ENCODE measurements at places on chromosomes 7 and 10.

DNA sequence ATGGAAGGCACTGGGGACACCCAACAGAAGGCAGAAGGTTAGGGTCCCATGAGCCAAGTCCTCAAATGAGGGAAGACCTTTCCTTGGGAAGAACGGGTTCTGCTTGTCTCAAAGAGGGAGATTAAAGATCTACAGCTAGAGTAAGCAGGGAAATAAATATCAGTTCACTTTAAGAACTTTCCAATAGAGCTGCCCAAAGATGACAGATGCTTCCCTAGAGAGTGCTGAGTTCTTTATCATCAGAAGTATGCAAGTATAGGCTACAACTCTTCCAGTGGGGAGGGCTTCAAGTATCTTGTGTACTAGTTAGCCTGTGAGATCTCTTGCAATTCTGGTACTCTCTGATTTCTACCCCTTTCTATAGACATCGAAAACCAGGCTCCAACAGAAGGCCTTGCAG is 39.4 kb downstream of the EMX2 start:
- DNase-seq, result no peak

DNA sequence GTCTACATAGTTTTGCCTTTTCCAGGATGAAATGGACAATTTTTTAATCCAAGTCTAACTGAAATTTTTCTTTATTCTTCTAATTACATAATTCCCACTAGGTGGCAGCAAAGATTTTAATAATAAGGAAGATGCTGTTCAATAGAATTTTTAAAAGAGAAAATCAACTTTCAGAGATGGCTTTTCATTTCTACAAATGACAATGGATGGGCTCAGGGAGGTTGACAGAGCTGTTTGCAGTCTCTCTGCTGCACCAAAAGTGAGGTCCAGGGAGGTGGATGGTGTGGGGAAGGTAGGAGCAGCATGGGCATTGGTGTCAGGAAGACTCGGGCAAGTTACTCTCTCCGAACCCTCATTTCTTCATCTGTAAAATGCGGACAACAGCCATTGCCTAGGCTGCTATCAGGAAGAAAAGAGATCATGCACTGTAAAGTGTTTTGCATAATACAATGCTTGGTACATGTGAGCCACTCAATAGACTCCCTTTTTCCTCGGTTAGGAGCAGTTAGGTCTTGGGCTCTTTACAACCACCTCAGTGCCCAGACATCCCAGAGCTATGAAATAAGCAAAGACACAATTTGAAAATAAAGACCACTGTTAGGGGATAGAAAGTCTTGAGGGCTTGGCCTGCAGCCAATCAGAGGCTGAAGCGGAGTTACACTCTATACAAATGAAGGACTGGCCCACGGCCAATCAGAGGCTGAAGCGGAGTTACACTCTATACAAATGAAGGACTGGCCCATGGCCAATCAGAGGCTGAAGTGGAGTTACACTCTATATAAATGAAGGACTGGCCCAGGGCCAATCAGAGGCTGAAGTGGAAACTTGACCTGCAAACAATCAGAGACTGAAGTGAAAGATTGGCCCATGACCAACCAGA is 107.1 kb downstream of the ABLIM1 start:
- DNase-seq, result no peak

DNA sequence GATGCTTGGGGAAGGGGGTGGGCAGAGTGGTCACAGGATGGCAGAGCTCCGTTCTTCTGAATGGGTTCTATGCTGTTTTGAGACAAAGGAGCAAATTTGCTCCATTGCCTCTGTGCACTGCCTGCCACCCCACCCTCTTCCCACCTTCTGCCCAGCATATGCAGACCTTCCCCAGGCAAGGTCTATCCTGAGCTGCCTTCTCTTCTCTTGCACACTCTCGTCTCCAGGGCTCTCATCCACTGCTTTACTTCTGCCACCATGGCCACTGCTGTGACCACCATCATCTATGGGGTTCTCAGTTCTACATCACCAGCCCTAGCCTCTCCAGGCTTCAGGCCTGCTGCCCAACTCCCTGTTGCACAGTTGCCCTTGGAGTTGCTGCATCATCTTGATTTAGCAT is 230.4 kb downstream of the TMEM178B start:
- no peak for DNase-seq

DNA sequence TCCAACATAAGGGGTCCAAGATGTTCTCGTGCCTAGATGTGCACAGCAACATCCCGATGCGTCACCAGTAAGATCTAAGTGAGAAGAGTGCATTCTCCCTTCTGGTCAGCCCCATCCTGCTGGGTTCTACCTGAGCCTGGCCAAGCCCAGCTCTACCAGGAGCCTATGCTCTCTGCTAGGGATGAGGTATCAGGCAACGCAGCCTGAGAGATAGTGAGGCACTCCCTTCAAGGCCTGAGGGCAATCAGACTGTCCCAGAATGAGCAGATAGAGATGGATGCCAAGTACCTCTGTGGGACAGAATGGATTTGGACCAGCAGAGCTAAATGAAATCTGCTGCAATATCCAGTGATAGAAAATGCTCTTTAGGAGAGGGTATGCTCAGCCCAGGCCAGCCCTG is 26.7 kb downstream of the DDC start:
- DNase-seq, result no peak

DNA sequence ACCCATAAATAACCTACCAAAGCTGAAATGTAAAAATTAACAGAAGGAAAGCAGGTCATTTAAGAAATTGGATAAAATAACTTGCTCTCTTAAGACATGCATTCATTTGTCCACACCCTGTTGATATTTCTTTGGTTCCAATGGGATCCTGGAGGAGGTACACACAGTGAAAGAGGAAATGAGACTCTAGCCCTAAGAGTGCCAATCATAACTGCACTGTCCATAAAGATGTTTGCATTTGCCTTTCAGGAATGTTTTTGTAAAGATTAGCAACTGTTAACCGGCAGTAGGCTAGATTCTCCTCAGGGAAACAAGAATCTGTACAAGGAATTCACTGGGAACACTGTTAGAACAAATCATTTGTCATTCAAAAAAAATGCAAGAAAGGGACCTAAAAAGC is 61.0 kb downstream of the MEOX2 start:
- DNase-seq, result no peak

- peak; percentile 80 for DNase-seq
These were observed 83.7 kb upstream of the PDGFA start for GRCh38 chr7:603152-603951.

GRCh38 chr10:46236546-46236887 is 50.3 kb upstream of the ANTXRL start:
- DNase-seq, result no peak

DNA sequence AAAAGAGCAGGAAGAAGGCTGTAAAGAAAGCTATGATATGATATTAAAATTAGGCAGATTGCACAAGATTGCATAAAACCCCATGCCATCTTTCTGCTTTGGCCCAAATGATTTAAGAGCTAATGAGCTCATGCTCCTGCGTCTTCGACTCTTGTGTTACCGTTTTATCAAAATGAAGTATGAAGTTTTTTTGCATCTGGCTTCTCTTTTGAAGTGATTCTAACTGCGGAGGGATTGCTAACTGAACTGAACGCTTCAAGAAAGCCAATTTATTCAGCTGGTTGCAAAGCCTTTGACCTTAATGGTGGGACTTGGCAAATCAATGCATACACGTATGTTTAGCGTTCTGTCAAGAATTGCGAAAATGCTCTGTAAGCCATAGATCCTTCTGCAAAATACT is 282.9 kb downstream of the TWIST1 start:
- no peak for DNase-seq

- DNase-seq, result no peak
These were observed 136.4 kb upstream of the FGFR2 start for GRCh38 chr10:121734589-121735045.

- DNase-seq, result no peak
These were observed 116.2 kb upstream of the GPR22 start for GRCh38 chr7:107353701-107354100.

DNA sequence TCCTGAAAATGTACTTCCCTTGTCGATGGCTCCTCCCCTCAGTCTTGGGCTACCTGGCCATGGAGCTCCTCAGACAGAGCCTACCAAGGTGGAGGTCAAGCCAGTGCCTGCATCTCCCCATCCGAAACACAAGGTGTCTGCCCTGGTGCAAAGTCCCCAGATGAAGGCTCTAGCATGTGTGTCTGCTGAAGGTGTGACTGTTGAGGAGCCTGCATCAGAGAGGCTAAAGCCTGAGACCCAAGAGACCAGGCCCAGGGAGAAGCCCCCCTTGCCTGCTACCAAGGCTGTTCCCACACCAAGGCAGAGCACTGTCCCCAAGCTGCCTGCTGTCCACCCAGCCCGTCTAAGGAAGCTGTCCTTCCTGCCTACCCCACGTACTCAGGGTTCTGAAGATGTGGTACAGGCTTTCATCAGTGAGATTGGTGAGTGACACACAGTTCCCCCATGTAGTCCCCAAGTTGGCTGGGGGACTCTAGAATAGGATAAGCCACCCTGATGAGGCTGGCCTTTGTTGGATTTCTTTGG is 8.8 kb downstream of the PPRC1 start:
- no peak for DNase-seq

DNA sequence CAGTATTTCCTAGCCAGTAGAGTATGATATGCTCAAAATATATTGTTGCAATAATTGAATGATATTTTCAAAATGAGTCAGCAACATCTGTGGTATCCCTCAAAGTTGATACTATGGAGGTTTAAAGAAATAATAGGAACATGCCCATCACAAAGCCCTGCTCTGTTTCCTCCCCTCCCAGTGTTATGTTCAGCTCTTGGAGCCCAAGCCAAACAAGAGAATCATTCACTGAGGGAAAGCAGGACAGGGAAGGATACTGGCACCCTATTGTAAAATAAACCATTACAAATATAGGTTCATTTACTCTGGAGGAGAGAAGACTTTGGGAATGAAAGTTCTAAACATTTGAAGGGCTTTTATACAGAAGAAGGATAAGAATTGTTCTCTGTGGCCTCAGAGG is 37.6 kb downstream of the SORCS3 start:
- DNase-seq, result no peak

DNA sequence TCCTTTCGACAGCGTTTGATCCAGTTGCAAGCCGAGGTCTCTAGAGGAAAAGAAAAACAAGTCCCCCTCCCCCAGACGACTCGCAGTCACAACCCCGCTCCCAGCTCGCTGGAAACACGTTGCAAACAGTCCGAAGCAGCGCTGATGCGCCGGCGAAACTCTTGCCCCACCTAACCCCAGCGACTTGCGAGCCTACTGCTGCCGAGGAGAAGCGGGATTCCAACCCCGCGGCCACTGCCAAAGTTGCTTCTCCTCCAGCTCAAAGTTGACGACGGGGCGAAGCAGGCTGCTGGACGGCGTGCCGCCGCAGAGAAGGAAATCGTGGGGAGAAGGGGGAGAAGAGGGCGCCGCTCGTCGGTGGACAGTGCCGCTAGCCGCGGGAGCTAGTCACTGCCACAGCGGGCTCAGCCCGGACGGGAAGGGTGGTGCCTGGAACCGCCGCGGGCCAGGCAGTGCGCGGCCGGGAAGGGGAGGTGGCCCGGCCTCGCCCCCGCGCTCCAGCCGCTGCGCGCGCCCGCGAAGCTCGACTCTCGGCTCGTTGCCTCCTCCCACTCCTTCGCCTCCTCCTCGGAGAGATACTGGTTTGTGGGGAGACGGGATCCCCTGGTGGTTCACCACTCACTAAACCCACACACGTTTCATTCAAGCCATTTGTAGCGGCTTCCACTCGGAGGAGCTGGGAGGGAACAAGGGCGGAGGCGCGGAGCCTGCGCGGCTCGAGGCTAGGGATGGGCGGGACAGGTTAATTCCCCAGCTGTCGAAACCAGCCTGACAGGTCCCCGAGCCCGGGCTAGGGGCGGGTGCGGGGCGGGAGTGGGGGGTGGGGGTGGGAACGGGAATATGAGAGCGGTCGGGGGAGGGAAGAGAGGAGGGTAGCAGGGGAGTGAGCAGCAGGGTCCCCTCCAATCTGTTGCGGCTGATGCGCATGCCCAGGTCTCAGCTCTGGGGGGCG is at the start of gene GPR37:
Gene GPR37, minus strand, starts transcription at position 392 of the 952 bp plus-strand sequence. CDS start 816 bp downstream, outside the sequence.
- DNase-seq, result no peak

GRCh38 chr7:99644431-99644830 is 27.7 kb downstream of the ZSCAN25 start:
- DNase-seq, result no peak

GRCh38 chr7:29471444-29472138 is 92.0 kb upstream of the PRR15 start:
- DNase-seq, result no peak

DNA sequence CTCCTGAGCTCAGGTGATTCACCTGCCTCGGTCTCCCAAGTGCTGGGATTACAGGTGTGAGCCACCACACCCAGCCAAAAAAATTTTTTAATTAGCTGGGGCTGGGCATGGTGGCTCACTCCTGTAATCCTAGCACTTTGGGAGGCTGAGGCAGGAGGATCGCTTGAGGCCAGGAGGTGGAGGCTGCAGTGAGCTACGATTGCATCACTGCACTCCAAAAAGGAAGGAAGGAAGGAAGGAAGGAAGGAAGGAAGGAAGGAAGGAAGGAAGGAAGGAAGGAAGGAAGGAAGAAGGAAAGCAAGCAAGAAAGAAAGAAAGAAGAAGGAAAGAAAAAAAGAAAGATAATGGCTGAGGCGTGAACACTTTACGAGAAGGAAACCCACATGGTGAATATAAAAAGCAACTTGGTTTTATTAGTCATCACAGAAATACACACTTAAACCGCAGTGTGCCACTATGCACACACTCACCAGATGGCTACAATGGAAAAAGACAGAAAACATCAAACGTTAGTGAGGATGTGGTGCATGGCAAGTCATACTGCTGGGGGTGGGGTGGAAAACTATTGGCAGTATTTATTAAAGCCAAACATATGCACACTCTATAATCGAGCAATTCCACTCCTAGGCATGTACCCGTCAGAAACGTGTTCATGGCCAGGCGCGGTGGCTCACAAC is 4.4 kb upstream of the CCL26 start:
- DNase-seq, result peak; percentile 2

GRCh38 chr10:77351386-77351785 is 286.2 kb downstream of the KCNMA1 start:
- no peak for DNase-seq

GRCh38 chr10:86775056-86775869 is 18.8 kb downstream of the BMPR1A start:
- DNase-seq, result no peak

DNA sequence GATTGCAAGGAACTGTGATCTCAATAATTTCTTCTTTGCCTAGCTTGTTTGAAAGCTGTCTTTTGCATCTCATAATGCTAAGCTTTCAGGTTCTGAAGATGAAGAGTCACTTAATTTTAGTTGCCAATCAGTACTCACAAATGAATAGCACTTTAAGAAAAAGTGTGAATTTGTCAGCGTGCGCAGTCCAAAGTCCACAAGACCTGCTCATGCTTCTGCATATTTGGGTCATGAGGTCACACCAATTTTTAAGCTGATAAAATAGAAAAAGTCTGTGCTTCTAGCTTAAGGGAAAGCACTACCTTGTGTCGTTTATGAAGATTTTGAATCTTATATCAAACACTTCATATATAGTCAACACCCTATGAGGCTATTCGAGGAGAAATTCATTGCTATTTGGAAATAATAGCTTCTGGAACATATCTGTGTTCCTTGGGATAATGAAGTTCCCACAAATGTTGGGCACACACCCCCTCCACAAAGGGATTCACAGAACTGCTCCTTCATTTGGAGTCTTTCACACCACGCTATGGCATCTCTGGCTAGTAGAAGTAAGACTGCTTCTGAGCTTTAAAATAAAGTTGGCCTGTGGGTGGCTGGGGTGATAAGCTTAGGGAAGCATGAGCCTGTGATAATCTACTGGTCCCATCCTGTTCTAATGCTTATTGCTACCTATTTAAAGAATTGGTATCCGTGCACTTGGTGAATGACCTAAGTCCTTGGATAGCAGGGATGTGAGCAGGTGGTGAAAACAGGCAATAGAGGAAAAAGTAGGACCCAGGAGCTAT is 33.3 kb downstream of the A1CF start:
- no peak for DNase-seq
